ENCODE measurements at places on chromosomes 3 and 15.
A peak's percentile ranks its signal among the peaks of the same experiment; 100 is the strongest.

DNA sequence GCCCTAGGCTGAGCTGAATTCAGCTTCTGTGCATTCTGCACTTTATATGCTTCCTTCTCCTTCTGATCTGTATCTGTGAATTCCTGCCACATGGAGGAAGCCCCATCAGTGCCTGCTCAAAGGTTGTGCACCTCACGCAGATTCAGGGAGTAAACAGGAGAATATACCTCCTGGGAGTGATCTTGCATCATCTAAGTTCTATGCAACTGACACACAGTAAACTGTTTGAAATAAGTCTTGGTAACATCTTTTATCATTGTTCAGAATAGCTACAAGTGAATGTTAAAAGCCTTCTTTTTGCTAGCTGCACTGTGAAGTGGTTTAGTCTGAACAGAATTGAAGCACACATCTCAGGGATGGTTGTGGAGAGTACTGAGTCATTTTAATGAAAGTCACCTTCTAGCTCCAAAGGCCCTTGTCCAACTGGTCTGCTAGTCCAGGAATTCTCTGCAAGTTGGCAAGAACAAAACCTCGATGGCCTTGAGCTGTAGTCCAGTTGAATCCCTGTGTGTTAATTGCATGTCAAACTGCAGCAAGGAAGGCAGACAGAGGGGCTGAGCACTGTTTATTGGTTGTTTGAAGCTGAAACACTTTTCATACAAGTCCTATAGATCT is 215.0 kb downstream of the WNT5A start:
- no peaks in the 10 kb centered on the region for H3K4me1 ChIP-seq
- H3K4me3 ChIP-seq, result no peak overlapping the region
- DNase-seq, result no peak
- no peaks in the 10 kb centered on the region for H3K36me3 ChIP-seq
- H3K27me3 ChIP-seq, result no peaks in the 10 kb centered on the region

DNA sequence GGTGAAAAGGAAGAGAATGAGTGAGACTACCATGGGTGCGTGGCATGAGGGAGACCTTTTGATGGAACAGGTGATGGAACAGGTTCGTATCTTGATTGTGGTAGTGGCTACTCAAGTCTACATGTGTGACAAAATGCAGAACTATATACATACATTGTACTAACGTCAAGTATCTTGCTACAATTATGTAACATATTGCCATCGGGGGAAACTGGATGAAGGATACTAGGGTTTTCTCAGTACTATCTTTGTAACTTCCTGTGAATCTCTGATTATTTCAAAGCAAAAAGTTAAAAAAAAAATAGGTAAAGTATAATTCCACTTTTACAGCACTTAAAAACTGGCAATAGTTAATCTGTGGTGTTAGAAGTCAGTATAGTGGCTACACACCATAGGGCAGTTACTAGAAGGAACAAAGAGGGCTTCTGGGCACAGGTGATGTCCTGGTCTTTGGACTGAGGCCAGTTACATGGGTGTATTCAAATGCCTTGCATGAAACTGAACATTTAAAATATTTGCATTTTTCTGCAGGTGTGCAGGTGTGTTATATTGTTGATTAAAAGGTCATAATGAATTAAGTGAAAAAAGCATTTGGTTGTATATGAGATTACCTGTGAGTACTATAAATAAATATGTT is 61.4 kb downstream of the LRRK1 start:
- H3K27me3 ChIP-seq, result no peaks in the 10 kb centered on the region
- no peak overlapping the region for H3K4me3 ChIP-seq
- H3K27ac ChIP-seq, result no peak overlapping the region
- DNase-seq, result no peak
- H3K36me3 ChIP-seq, result no peaks in the 10 kb centered on the region

DNA sequence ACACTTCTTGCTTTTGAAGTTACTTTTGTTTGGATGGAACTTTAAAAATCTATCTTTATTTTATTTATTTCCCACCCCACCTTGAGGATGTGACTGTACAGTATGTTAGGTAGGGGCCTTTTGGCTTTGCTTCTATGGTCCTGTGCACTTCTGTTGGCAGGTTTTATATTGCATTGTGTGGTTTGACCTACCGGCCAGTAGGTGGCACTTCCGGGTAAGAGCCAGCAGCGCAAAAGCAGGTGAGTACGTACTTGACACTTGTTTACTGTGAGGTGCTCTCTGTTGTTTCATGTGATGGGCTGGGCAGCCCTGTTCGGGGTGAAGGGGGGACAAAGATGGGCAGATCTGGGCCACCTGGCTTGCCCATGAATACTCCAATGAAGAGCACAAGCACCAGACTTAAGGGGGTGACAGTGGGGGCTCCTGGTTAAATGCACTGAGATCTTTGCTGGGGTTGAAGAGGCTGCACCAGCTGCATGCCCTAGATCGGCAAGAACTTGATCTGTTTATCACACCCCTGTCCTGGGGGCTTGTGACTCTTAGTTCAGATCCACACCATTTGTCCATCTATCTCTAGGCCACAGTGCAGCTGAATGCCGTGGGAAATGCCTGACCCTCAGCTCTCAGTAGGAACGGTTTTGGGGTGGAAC is 131.6 kb downstream of the NLGN1 start:
- no peaks in the 10 kb centered on the region for H3K36me3 ChIP-seq
- H3K4me1 ChIP-seq, result no peaks in the 10 kb centered on the region
- no peaks in the 10 kb centered on the region for H3K27me3 ChIP-seq
- H3K4me3 ChIP-seq, result no peak overlapping the region

DNA sequence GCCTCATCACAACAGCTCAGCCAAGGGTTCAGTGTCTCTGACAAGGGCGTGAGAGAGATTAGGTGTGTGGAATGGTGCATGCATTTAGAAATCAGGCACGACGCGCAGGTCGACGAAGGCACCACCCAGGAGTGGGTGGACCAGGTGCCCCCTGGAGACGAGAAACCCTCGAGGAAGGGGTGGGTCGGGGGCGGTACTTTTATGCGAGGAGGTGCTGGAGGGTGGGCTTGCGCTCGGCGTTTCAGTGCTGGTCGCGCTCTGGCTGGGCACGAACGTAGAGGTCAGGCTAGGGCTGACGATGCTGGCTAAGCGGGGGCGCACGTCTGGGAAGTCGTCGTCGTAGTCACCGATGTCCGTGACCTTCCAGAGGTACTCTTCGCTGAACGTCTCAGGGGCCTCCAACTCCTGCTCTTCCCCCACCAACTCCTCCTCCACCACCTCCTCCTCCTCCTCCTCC is 393 bp downstream of the ERICH6 start:
- no peaks in the 10 kb centered on the region for H3K27me3 ChIP-seq
- H3K4me1 ChIP-seq, result no peaks in the 10 kb centered on the region
- peak; percentile 48 for DNase-seq
- no peaks in the 10 kb centered on the region for H3K36me3 ChIP-seq
- H3K4me3 ChIP-seq, result peak overlapping the region; percentile 87
- peak overlapping the region; percentile 91 for H3K27ac ChIP-seq

GRCh38 chr3:94935738-94936580 is 873.1 kb downstream of the NSUN3 start:
- no peaks in the 10 kb centered on the region for H3K27me3 ChIP-seq
- H3K4me3 ChIP-seq, result no peak overlapping the region

DNA sequence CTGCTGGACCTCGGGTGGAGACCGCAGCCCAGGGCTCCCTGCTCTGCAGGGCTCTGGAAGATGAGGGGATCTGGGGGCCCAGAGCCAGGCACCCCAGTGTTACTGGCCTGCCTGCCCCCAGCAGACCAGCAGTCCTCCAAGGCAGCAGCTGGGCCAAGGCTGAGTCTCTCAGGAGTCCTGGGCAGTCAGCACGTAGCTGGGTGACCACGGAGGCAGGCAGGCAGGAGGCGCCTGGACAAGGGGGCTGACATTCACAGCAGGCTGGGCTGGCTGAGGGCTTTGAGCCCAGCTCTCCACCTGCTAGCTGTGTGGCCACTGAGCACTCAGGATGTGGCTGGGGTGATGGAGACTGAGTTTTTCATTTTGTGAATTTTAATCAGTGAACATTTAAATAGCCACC is 67.9 kb downstream of the IQSEC1 start:
- H3K4me3 ChIP-seq, result no peak overlapping the region
- H3K27ac ChIP-seq, result no peak overlapping the region
- no peaks in the 10 kb centered on the region for H3K36me3 ChIP-seq
- peak; percentile 8 for DNase-seq

DNA sequence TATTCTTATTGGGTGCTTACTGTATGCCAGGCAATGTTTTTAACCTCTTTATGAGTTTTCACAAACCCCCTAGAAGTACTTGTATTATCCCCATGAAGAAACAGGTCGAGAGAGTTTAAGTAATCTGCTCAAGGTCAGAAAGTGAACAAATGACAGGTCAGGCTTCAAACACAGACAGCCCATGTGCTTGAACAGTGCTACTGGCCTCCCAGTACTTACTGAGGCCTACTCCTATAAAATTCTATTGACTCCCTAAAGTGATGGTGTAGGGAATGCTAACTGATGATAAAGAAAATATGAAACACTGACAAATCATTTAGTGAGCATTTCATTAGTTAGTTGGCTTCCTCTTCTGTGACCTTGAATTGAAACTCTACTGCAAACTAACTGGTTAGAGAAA is 4.2 kb upstream of the CNBP start:
- DNase-seq, result no peak
- no peak overlapping the region for H3K27ac ChIP-seq
- H3K27me3 ChIP-seq, result no peaks in the 10 kb centered on the region
- H3K4me3 ChIP-seq, result no peak overlapping the region
- H3K4me1 ChIP-seq, result peaks cover 11% of the 10 kb centered on the region

GRCh38 chr15:88704791-88705768 is 66.3 kb downstream of the ISG20 start:
- DNase-seq, result peak; percentile 23
- H3K27me3 ChIP-seq, result peaks cover 53% of the 10 kb centered on the region
- peak overlapping the region; percentile 52 for H3K4me3 ChIP-seq
- no peaks in the 10 kb centered on the region for H3K36me3 ChIP-seq

DNA sequence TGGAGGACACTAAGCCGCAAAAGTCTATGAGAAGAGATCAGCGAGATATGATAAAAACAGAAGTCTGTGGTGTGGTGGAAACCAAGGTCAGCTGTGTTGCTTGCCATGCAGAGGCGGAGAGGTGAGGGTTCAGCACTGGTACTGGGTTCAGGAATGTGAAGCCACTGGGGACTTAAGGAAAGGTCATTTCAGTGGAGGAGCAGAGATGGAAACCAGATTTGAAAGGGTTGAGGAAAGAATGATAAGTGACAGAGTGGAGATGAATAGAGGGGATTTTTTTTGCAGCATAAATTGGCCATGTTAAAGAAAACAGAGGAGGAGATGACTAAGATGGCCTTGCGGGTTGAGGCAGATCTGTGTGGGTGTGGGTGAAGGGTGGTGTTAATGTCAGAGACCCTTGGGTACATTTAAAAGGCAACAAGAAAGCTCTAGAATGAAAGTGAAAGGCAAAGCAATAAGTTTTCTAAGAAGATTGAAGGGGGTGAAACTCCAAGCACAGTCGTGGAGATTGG is 265.5 kb downstream of the ADAMTSL3 start:
- no peak overlapping the region for H3K4me3 ChIP-seq
- H3K4me1 ChIP-seq, result no peaks in the 10 kb centered on the region
- no peak overlapping the region for H3K27ac ChIP-seq

- no peak overlapping the region for H3K27ac ChIP-seq
- DNase-seq, result peak; percentile 41
- no peaks in the 10 kb centered on the region for H3K27me3 ChIP-seq
- H3K4me3 ChIP-seq, result no peak overlapping the region
These were observed 14.9 kb downstream of the CBLB start for GRCh38 chr3:105853801-105854432.

DNA sequence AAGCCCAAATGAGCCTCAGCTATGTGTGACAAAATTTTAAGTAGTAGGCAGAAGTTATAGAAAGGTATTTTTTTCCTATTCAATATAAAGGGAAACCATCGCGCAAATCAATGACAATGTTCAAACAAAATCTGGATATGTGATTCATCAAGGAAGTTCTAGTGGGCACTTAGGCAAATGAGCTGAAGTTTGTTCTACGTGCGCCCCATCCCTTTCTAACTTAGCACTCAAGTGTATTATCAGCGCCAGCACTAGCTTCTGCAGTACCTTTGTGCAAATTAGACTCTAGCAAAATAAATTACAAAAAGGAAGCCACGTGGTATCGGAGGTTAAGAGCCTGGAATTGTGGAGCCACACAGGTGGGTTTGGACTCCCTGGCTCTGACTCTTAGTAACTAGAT is 91.1 kb downstream of the TBL1XR1 start:
- H3K27ac ChIP-seq, result no peak overlapping the region
- H3K4me3 ChIP-seq, result no peak overlapping the region
- H3K4me1 ChIP-seq, result peaks cover 77% of the 10 kb centered on the region
- H3K27me3 ChIP-seq, result no peaks in the 10 kb centered on the region
- DNase-seq, result no peak

GRCh38 chr15:99345832-99346462 is 94.7 kb downstream of the LRRC28 start:
- no peak overlapping the region for H3K27ac ChIP-seq
- H3K4me1 ChIP-seq, result no peaks in the 10 kb centered on the region
- no peaks in the 10 kb centered on the region for H3K27me3 ChIP-seq
- H3K36me3 ChIP-seq, result no peaks in the 10 kb centered on the region
- DNase-seq, result no peak

DNA sequence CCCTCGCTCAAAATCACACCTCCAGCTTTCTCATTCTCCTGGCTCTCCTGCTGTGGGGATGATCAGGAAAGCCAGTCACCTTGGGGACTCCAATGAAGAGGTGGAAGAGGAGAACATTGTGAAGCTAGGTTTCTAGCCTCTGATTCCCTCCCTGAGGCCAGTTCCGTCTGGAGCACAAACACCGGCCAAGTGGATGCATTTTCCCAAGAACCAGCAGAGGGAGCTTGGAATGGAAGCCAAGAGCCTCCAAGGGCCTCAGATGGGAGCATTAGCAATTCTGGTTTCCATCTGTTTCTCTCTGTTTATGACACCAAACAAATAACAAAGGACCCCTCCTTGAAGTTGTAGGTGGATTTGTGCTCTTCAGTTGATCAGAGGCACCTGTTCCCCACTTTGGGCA is 40.6 kb upstream of the NMNAT3 start:
- no peak overlapping the region for H3K4me3 ChIP-seq
- H3K27ac ChIP-seq, result no peak overlapping the region
- H3K4me1 ChIP-seq, result no peaks in the 10 kb centered on the region
- no peaks in the 10 kb centered on the region for H3K27me3 ChIP-seq

DNA sequence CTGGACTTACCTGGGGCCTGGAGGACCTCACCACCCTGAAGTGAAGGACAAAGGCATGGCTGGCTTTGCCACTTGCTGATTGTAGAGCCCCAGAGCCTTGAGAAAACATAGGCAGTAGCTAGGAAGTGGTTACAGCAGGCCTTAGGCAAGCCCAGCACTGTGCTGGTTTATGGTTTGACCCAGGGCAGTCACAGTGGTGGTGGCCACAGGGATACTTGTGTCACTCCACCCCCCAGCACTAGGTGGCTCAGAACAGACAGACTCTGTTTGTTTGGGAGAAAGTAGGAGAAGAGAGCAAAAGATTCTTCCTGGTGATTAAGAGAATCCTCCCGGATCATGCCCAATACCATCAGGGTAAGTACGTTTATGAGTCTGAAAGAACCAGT is 13.2 kb upstream of the COL8A1 start:
- H3K27ac ChIP-seq, result no peak overlapping the region
- DNase-seq, result no peak
- H3K4me3 ChIP-seq, result no peak overlapping the region
- H3K36me3 ChIP-seq, result no peaks in the 10 kb centered on the region

- no peak for DNase-seq
- H3K27ac ChIP-seq, result no peak overlapping the region
- H3K4me1 ChIP-seq, result no peaks in the 10 kb centered on the region
- no peaks in the 10 kb centered on the region for H3K36me3 ChIP-seq
- no peak overlapping the region for H3K4me3 ChIP-seq
These were observed 544.6 kb upstream of the NECTIN3 start for GRCh38 chr3:110526777-110527727.

Measured in transverse colon (tissue), 4 donors.